ENCODE measurements at places on chromosomes 11 and 22.

DNA sequence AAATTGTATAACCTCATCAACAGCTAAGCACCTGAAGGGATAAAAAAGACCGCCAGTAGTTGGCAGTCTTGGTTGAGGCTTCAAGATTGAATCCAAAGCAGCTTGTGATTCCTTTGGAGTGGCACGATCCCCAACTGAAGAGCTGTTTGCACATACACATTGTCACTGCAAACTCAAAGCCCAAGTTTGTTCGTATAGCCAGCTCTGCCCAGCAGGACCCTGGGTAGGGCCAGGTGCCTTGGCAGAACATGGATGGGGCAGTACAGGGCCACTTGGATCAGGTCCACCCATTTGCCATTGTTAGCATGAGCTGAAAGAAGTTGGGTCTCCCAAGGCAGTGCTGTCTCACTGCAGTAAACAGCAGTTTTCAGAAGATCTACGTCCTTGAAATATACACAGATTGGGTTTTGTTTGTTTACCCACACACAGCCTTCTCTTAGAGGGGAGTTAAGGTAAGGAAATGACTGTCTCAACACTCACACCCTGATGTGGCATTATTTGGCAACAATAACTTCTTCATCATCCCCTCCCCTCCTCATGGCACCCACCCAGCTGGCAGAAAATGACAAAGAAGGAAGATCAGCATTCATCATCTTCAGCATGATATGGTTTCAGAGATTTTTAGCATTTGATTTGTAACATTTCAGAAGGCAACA is 132.9 kb downstream of the COMMD9 start:
- no peak for DNase-seq

DNA sequence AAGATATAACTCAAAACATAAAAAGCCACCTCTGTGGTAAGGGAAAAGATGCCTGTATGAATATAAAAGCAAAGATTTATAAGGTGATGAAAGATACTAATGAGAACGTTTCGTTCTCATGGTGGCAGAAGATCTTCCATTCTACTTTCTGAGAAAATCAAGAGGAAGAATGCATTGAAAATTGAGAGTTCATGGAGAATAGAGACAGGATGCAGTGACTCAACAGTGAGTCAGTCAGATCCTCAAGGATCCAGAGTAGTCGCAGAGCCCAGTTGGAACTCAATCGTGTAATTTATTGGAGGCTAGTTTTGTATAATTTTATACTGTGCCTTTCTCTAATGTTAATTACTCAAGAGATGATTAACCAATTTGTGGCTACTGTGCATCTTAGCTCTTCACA is 73.3 kb downstream of the ENTHD1 start:
- DNase-seq = no peak

GRCh38 chr11:128548649-128549255 is 38.6 kb downstream of the ETS1 start:
- DNase-seq = no peak

- DNase-seq = no peak
Measured at GRCh38 chr11:117696540-117696939, 100.5 kb downstream of the DSCAML1 start.

DNA sequence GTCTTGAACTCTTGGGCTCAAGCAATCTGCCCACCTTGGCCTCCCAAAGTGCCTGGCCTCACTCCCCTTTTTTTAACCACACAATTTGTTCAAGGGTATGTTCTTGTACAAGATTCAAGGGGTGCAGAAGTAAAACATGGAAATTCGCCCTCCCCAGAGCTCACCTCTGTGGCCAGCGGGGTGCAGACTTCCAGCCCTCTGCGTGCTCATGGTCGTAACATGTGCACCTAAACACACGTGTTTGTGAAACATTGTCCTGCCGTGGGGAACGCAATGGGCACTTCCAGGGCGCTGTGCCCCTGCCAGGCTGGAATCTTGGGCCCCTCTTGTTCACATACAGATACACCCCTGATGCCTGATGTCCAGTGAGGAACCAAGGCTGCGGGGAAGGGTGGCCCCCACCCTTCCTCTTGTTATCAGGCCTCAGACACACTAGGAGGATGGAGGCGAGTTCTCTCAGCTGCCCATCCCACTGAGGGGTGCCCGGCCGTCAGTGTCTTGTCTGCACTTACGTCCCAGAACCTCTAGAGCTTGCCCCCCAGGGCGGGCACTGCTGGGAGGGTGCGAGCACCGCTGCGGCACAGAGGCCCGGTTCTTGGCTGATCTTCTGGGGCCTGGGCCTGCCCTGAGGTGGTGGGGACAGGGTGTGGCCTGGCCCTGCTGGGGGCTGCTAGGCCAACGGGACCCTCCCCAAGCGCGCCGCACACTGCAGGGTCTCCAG is 4.1 kb upstream of the EPS8L2 start:
- no peak for DNase-seq

GRCh38 chr11:72295471-72295870 is 51.5 kb upstream of the PHOX2A start:
- DNase-seq = no peak

GRCh38 chr11:65786786-65787636 is at the start of gene OVOL1:
Gene OVOL1, plus strand, starts transcription at chr11:65787063. Its CDS starts 311 bp downstream, at chr11:65787374.
- no peak for DNase-seq

- DNase-seq = no peak
Measured at GRCh38 chr22:37128555-37129281, 19.2 kb upstream of the TMPRSS6 start.

DNA sequence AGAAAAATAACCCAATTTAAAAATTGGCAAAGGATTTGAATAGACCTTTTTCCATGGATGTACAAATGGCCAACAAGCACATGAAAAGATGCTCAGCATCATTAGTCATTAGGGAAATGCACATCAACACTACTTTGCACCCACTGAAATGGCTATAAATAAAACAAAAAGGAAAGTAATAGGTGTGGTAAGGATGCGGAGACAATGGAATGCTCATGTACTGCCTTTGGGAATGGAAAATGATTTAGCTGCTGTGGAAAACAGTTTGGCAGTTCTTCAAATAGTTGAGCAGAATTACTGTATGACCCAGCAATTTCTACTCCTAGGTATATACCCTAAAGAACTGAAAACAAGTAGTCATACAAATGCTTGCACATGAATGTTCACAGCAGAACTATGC is 37.4 kb downstream of the LARGE2 start:
- DNase-seq = no peak

- no peak for DNase-seq
Measured at GRCh38 chr11:63573881-63574855, 11.0 kb upstream of the PLAAT2 start.

GRCh38 chr11:125348674-125349309 is 147.3 kb downstream of the FEZ1 start:
- DNase-seq = peak; percentile 46

- no peak for DNase-seq
Measured at GRCh38 chr11:19089421-19089820, 27.5 kb upstream of the ZDHHC13 start.

DNA sequence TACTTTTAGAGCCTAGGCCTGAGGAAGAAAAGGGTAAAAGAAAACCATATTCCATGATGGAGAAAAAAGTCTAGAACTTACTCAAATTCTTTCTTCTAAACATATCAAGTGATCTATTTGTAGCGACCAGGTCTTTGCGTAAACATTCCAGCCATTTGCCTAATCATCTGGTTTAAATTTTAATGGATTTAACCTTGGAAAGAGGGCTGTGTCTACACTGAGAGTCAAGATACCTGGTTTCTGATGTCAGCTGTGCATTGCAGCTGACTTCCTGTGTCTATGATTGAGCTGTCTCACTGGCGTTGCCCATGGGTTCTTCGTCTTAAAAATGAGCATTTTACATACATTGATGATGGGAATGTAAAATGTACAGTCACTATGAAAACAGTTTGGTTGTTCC is 10.0 kb upstream of the TMEM123 start:
- no peak for DNase-seq

DNA sequence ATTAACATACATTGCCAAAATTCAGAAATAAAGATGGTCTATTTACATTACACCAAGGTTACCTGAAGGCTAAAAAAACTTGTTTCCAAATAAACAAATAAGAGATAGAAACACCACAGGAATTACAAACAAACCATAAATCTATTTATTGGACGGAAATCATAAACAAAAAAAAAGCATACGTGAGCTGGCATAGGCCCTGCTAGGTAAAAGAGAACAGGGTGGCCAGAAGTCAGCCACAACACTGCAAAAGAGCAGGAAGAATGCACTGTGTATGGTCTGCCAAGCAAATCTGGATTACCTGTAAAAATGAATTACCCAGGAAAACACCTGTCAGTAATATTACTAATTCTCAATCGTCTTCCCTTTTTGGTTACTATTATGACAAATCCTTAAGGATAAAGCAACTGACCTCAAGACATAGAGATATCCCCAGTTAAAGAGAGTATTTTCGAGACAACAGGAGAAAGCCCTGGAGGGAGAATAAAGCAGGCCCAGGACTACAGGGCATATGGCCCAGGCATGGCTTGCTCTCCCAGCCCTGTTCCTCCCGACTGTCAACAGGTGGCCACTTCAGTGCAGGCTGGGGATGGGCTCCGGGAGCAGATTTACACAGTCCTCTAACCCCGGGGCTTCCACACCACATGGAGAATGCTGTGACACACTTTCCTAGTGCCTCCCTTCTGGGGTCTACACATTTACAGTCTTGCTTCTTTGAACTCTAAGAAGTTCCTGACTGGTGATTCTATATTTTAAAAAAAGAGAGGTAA is 18.0 kb downstream of the PPP2R1B start:
- no peak for DNase-seq

Data from omental fat pad (tissue), 4 donors.